ENCODE measurements at places on chromosomes 5 and 9.

DNA sequence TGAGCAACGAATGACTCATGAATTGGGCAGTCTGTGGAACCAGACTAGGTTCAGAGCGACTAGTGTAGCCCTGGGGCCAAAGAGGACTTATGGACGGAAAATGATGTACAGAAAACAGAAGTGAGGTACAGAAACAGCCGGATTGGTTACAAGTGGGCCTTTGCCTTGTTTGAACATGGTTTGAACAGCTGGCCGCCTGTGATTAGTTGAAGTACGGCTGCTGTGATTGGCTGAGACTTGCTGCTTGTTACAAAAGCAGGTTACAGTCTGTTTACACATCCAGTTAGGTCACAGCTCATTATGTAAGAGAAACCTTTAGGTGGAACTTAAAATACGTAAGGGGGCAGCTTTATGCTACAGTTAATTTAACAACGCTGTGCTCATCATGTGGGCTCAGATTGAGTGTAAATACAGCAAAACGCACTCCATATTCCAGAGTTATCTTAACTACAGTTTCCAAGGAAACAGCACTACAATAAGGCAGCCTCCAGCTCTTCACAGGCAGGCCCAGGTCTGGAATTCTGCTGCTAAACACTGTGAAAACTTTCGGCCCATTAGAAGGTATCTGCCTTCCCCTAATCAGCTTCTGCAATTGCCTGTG, 6.5 kb downstream of the AMACR start:
- no peak for DNase-seq

DNA sequence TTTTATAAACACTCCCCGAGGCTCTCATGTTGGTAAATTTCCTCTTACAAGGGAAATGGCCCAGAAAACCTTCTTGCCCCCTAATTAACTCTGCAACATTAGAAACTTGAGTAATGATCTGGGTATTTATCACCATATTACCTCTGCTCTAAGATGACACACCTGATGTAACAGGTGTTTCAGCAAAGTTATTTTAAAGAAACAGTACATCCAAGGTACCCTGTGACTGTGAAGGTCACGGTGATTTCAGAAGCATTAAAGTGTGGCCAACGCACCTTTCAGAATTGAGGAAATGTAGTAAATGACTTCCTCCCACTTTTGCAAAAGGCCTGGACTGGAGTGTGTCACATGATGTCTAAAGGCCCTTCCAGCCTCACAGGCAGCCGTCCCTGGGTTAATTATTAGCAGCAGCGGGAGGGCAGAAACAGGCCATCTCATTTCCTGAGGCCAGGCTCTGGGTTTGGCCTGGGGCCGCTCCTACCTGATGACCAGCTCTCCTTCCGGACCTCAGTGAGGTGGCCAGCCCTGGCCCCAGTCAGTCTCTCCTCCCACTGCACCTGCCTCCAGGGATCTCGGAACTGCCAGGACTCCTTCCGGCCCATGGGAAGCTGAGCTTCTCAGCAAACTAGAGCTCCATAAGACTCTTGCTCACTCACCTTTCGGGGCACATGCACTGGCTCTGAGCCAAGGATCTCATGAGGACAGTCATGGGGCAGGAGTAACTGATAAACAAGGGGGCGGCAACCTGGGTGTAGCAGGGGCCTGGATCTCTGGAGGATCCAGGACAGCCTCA, 20.7 kb downstream of the PTPN3 start:
- no peak for DNase-seq

- no peak for DNase-seq
These were observed 252.4 kb upstream of the WWC1 start for GRCh38 chr5:168039039-168039438.

DNA sequence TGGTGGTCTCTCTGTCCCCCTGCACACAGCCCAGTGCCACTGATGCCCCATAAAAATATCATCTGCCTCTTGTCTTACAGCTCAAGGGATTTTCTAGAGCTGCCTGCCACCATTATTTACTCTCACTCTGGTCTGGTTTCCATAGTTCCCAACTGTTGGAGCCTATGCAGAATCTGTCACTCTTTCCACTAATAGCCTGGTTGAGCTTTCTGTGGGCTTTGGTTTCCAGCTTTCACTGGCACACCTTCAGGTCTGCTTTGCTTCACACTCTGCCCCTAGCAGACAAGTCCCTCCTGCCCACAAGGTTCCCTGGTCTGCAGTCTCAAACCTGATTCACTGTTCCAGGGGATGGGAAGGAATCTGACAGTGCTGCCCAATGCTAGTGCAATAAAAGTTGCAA, 103.0 kb upstream of the FTMT start:
- no peak for DNase-seq

- no peak for DNase-seq
These were observed 70.6 kb downstream of the IQGAP2 start for GRCh38 chr5:76473661-76474060.

DNA sequence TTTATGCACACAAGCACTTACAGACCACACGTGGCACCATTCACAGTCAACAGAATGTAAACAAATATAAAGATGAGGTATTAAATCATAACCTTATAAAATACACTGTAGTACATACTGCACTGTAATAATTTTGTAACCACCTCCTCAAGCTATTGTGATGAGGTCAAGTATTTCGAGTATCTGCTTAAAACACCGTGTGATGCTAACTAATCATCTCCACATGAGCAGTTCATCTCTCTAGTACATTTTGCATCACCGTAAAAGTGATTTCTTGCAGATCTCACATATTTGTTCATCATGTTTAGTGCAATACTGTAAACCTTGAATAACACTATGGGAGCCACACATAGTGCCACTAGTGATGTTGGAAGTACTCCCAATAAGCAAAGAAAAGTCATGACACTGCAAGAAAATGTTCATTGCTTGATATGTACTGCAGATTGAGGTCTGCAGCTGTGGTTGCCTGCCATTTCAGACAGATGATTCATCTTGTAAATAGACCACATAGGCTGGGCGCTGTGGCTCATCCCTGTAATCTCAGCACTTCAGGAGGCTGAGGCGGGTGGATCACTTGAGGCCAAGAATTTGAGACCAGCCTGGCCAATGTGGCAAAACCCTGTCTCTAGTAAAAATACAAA, 44.3 kb downstream of the FOXB2 start:
- DNase-seq = no peak

- no peak for DNase-seq
These were observed 100.0 kb downstream of the GDNF start for GRCh38 chr5:37739817-37740261.

DNA sequence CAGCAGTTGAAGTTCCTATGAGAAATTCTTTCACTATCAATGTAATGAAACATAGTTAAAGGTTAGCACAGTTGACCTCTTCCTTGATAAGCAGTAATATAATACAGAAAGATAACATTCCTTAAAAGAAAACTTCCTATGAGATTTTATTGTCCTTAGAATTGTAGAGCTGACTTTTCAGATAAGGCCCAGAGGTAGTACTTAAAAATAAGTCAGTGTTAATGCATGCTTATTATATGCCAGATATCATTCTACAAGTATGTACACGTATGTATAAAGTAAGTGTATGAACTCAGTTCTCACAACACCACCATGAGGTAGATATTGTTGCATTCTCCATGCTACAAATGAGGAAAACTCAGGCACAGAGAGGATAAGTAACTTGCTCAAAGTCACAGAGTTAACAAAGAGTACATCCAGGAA, 15.3 kb downstream of the AP3S1 start:
- DNase-seq = no peak

GRCh38 chr5:58497386-58497785, 6.2 kb downstream of the GAPT start:
- DNase-seq = no peak

- no peak for DNase-seq
These were observed 10.1 kb downstream of the TMEM252 start for GRCh38 chr9:68530618-68531017.

DNA sequence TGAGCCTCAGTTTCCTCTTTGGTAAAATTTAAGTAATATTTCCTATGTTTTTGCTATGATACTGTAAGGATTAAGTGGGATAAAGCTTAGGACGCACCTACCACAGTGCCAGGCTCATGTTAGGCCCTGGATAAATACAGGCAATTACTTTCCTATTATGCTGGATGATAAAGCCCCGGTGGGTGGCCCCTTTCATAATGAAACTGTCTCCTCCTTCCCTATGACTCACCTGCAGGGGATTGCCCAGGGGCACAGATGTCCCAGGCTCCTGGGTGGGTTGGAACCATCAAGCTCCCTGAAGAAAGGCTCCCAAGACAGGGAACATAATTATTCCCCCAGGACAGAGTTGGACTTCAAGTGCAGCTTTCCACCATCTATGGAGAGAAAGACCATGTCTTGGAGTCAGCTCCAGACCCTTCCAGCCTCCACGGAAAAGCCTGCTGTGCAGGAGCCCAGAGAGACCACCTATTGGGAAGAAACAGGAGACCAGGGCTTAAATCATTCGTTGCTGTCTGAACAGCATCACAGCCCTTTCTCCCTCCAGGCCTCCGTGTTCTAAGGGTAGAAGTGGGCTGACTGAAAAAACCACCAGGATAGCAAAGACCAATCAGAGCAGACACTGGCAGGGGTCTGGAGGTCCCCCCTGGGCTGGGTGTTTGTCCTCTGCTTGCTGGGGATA, 43.2 kb upstream of the FOXE1 start:
- no peak for DNase-seq

- no peak for DNase-seq
These were observed 322.4 kb upstream of the GRAMD2B start for GRCh38 chr5:126100767-126101166.
